ENCODE measurements at places on chromosomes 7 and 10.

DNA sequence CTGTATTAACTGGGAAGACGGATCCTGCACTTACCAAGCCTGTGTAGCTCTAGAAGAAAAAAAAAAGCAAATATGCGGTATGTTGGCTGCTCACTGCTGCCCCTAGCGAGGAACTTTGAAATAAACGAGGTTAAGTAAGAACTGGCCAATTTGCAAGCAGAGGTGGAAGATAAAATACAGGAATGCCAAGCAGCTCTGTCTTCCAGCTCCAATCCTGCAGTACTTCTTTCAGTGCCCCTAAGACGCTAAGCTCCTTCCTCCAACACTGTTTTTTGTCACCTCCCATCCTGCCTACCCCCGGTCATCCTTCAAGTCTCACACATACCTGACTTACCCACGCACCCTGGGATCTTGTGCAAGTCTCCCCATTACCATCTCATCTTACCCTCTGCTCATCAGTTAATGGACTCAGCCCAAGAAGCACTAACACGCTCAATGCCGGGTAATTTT is 809 bp downstream of the C10orf143 start:
- peak; percentile 55 for DNase-seq

GRCh38 chr7:36690514-36691187 is 33.6 kb downstream of the AOAH start:
- no peak for DNase-seq

DNA sequence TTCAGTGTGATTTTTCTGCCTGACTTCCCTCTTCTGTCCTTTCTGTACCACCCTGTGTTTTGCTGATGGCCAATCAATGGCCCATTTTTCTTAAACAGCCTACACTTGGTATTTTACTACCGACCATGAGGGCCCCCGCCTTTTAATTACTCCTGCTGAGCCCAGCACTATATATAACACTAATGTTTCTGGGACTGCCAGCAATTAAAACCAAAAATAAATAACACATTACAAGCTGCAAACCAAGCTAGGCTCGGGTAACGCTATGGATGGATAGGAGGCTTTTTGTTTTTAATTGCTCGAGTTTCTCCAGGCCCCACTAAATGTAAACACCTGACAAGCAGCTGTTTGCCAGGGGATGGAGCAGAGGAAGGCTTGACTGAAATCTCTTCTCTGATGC is 915.4 kb upstream of the AUTS2 start:
- DNase-seq = no peak

DNA sequence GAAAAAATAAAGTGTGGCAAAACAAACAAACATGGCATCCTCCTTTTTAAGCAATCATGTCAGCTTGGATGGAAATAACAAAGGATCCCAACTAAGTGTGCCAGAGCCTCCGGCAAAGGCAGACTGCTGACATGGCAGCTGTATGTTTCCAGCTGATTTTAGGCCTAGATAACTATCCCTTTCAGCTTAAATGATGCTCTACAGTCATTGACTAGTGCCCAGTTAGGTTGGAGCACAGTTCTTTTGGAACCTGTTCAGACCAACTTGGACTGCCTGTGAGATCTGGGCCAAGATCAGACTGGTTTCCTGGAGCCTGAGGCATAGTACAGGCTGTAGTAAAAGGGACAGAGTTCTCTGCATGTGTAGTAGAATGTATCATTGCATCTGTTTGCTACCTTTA is 128.7 kb downstream of the DYNC1I1 start:
- DNase-seq = no peak

DNA sequence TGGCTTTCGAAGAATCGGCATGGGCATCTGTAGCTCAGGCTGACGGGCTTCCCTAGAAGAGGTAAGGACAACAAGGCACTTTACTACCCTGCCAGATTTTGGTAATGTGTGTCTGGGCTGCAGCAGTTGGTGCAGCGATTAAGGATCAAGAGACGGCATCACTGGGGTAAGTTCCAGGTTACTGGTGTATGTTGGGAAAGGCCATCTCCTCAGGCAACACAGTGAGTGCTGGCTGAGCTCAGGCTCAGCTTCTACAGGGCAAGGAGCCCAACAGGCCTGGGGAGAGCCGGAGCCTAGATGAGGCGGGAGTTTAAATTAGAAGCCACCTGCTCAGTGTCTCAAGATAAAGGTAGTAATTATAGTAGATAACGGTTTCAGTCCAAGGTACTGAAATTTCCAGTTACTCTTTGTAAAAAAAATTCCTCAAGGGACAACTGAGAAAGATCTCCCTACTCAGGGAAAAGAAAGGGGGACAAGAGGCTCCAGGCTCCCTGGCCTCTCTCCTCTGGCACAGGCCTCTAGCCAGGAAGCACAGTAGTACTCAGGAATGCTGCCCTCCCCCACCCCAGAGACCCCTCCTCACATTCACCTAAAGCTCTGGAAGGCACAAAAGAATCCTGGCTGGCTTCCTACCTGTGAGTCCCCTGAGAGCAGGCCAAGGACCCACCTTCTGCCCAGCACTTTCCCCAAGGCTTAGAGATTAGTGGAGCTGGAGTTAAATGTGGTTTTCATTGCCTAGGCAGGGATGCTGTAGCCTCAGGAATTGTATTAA is 3.9 kb downstream of the CXCL12 start:
- no peak for DNase-seq

DNA sequence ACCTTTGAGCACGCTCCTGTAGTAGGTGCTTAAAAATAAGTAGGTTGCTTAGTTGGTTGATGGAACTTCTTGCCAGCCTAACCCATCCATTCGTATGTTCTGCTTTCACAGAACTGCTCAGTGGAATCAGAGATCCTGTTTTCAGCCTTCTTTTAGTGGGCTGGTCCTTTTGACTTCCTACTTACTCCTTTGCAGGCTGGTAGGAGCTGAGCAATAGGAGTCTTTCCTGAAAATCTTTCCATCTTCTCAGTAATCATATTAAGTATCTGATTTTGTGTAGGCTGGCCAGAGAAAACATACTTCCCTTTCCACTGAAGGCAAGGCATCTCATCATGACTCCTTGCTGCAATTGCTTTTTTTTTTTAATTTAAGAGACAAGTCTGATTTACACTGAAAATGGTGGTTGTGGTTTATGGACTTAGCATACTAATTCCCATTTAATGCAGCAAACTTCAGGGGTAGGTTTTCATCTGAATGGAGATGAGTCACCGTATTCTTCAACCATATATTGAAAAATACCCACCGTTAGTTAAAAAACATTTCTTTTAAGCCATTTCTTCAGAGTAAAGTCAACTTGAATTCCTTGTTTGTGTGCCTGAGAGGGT is 208.0 kb downstream of the ZNF365 start:
- no peak for DNase-seq

- DNase-seq = peak; percentile 76
Observed at GRCh38 chr10:86970162-86970981, 2.1 kb downstream of the ADIRF start.

DNA sequence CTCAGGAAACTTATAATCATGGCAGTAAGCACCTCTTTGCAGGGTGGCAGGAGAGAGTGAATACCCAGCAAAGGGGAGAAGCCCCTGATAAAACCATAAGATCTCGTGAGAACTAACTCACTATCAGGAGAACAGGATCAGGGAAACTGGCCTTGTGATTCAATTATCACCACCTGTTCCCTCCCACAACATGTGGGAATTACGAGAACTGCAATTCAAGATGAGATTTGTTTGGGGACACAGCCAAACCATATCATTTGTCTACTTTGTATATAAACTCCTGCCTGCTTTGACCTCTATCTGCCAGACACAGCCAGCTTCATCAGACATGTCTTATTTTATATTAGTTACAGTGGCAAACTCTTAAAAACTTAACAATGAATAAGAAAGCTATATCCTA is 50.4 kb downstream of the ARMC3 start:
- no peak for DNase-seq

DNA sequence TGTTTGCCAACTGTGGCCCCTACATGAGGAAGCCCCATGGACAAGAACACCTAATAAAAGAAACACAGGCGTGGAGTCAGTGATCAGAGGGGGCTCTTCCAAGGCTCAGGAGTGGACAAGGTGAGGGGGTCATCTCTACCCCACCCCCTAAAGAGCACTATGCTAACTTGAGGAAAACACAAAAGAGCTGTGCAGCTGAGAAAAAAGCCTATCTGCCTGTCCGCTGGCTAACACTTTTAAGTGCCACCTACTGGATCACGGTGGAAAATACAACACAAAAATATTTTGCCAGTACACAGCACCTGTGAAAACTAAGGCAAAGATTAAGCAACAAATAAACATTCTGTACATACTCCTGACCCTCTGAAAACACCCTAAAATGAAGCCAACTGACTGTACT is 53.1 kb upstream of the COBL start:
- no peak for DNase-seq

DNA sequence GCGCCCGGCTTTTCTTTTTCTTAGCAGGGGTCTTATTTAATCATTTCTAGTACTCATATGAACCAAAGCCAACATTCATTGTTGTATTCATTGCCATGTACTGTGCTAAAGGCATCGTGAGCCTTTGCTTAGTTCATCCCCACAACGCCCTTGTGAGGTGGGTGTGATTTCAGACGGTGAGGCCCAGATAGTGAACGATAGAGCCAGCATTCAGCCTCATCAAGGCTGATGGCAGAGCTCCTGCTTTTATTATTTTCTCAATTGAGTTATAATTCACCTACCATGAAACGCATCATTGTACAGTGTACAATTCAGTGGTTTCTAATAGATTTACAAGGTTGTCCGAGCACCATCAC is 50.1 kb downstream of the HK1 start:
- DNase-seq = no peak

DNA sequence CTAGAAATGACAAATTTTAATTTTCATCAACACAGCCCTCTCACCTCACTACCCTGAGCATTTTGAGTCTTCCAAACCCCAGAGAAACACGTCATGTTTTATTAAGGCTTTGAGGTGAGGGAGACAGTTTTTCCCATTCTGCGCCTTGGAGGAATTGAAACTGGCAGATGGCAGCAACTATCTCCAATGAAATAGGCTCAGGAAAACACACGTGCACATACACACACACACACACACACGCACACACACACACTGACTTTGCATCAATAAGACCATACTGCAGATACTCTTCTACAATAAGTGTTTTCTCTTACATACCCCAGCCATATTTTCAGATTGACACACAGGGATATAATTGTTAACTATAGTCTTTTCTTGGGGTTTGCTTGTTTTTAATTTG is 3.2 kb upstream of the SFTPA2 start:
- DNase-seq = no peak

DNA sequence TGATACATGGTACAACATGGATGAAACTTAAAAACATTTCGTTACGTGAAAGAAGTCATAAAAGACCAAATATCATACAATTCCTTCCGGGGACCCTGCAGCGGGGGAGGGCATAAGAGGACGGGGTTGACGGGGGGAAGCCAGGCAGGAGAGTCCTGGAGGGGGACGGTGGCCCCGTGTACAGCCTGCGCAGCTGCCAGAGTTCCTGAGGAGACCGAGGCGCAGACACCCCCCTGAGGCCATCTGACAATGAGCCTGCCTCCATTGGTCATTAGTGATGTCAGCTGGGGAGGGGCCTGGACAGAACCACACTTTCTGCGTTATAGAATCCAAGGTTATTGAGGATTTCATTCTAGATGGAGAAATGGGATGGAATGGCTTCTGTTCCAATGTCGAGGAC is 47.2 kb downstream of the PRKAG2 start:
- DNase-seq = no peak

DNA sequence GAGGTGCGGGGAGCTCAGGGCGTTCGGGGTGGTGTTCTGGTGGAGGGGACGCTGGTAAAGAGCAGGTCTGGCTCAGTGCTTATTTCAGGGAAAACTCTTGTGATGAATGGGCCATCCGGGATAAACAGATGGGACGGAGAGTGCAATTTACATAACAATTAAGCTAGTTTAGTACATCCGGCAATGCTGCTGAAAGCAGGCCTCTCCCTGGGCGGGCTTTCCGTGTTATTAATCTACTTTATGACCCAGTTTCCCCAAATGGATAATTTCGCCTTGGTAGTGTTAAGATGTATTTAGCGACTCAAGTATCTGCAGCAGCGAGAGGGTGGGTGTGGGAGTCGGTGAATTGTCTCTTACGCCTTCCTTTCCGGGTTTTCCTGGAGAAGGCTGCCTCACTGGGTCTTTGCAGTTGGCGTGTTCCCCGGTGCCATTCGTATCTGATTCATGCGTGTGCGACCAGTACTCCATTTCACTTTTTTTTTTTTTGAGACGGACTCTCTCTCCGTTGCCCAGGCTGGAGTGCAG is 25.2 kb downstream of the FOXK1 start:
- DNase-seq = no peak

GRCh38 chr7:94055963-94056362 is 51.8 kb upstream of the BET1 start:
- no peak for DNase-seq

DNA sequence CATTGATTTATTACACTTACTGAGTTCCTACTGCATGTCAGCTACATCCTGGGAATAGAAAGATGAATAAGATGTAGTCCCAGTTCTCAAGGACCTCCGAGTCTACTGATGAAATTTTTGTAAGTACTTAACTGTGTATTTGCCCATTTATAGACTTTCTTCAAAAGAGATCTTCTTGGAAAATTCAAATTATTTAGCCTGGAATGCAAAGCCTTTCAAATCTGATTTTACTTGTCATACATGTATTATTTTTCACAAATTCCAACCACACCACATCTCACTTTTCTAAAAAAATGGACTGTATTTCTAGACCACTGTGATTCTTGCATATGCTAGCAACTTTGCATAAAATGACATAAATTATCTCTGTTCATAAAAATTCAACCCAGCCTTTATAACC is 581.3 kb downstream of the ATRNL1 start:
- DNase-seq = no peak

DNA sequence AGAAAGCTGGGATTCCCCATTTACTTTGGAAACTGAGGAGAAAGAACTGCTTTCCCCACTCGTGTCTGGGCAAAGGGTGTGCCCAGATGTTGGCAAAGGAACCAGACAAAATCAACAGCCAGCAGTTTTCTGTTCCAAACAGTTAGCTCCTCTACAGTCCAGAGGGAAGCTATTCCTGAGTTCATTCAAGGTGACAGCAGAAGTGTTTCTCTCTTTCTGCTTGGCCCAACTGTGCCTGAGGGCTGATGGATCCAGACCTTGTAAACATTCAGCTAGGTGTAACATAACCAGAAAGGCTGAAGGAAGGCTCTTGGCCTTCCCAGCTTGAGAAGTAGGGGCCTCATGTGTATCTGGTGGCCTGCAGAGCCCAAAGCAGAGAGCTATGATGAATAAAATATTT is 7.0 kb upstream of the ALDH18A1 start:
- DNase-seq = no peak

DNA sequence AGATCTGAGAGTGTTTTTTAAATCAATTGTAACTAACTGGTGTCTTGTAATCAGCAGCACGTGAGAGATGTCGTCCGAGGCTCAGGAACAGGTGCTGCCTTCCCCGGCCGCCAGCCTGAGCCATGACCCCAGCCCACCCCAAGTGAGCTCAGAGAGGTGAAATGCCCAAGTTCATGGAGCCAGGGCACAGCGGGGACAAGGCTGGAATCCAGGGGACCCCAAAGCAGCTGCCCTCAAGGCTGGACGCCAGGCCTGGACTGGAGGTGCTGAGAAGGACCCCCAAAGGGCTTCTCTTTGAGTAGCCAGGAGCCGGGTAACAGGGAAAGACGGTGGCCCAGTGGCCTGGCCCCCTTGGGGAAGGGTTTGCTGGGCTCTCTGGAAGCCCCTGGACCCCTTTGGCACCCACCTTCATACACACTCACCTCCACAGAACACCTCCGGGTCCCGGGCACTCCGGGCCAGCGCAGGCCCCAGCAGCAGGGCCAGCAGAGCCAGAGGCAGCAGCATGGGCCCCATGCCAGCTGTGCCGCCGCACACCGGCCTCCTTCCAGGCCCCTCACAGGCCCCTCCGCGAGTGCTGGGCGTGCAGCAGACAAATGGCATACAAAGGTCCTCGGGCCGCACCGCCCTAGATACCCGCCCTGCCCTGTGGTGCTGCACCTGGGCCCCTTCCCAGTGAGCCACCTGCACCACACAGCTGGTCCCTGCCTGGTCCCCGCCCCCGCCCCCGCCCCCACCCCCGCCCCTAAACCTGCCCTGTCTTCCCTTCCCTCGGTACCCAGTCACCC is 24.0 kb upstream of the CNPY1 start:
- no peak for DNase-seq
